ENCODE measurements at places on chromosomes 4 and X.

DNA sequence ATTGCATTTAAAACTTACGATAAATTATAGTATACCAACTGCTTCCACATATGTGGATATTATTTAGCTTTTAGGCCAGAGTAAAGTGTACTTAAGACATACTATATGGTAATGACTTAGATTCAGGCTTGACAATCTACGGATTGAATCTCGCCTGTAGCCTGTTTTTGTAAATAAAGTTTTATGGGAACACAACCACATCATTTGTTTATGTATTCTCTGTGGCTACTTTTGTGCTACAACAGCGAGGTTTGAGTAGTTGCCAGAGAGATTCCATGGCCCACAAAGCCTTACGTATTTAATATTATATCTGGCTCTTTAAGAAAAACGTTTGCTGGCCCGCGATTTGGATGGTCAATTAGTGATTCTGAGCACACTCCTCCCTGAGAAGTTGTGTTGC is 37.6 kb downstream of the HHIP start:
- DNase-seq = no peak

GRCh38 chr4:176320976-176321361 is 1.2 kb downstream of the SPCS3 start:
- DNase-seq = no peak

DNA sequence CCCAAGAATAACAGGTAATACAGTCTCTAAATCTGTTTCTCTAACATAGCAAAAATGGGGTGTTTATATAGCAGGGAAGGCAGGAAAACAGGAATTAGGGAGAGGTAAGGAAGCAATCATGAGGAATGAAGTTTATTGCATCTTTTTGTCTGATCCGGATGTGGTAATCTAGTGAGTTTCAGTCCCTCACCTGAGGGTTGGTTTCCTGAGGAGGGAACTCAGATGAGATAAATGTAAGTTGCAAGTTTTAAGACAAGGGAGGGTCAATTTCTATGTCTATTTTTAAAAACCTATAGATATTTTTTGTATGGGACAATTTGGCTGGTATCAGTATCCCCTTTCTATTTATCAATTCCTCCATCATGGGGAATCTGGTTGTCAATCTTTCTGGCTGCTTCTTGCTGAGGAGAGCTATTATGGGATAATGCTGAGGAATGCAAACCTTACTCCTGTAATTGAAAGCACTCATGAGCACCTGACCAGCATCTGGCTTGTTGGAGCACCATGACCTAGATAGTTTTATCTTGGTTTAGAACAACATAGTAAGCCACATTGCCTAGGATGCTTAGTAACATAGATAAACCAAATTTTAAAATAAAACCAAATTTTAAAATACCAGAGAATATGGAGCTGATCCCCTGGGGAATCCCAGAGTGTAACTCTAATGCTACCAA is 130.1 kb downstream of the ADAM29 start:
- no peak for DNase-seq

- DNase-seq = no peak
These were observed 26.9 kb upstream of the BBS12 start for GRCh38 chr4:122705547-122706117.

DNA sequence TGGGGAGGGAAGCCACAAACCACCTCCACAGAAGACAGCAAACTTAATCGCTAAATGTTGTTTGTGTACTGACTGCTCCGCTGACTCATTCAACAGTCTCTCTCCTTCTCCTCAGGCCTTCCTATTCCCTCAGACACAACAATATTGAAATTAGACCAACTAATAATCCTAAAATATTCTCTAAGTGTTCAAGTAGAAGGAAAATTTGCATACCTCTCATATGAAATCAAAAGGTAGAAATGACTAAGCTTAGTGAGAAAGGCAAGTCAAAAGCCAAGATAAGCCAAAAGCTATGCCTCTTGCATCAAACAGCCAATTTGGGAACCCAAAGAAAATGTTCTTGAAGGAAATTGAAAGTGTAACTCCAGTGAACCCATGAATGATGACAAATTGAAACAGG is 75.7 kb upstream of the ARHGAP24 start:
- peak; percentile 14 for DNase-seq

DNA sequence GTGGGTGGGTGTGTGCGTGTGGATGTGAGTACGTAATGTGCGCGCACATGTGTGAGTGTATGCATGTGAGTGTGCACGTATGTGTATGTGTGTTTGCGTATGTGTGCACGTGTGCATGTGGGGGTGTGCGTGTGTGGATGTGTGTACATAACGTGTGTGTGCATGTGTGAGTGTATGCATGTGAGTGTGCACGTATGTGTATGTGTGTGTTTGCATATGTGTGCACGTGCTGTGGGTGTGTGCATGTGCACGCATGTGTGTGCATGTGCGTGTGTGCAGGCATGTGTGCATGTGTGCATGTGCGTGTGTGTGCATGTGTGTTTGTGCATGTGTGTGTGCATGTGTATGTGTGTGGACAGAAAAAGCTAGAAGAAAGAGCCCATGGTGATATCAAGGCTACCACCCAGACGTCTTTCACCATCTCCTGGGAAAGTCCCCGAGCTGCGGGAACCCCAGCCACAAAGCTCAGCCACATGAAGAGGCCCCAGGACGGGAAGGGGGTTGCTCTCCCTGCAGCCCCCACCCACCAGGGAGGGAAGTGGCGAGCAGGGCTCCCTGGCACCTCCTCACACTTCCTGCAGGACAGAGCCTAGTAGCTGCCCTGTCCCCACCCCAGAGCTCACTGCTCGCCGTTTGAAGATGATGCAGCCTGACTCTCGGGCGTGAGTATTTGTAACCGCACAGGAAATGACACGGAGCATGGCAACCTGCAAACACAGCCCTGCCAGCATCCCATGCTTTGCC is 108.3 kb downstream of the DCTD start:
- DNase-seq = no peak

- DNase-seq = peak; percentile 10
These were observed 640 bp downstream of the PHF8 start for GRCh38 chrX:54043541-54044125.

DNA sequence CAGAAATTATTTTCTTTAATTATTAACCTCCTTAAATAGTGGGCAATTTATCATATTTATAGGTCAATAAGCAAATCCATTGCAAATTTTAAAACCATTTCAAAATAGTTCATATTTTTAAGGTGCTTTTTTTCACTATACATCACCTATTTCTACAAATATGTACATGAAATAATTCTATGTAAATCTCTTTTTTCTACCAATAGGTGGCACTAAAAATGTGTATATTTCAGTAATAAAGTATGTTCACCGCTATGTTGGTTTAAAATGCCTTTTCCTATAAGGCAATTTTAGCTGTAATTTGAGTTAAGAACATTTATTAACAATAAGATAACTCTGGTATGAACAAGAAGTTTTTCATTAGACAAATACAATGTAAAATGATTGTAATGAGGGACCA is 672.2 kb downstream of the KCTD8 start:
- peak; percentile 2 for DNase-seq

GRCh38 chrX:130869239-130869638 is 33.8 kb downstream of the ENOX2 start:
- DNase-seq = peak; percentile 43

- DNase-seq = no peak
These were observed 26.1 kb upstream of the TET2 start for GRCh38 chr4:105120626-105121025.

- no peak for DNase-seq
These were observed 104.7 kb upstream of the MID1 start for GRCh38 chrX:10725071-10725470.

DNA sequence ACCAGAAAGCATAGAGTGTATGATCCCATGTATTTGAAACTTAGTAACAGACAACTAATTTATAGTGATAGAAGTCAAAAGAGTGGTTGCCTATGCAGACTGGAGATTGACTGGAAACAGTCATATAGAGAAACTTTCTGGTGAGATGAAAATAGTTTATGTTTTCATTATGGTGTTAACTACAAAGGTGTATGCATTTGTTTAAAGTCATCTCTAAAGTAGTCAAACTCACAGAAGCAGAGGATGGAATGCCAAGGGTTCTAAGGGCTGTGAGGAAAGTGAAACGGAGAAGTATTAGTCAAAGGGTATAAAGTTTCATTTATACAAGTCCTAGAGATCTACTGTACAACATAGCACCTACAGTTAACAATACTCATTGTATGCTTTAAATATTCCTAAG is 45.8 kb downstream of the ENOX2 start:
- no peak for DNase-seq

DNA sequence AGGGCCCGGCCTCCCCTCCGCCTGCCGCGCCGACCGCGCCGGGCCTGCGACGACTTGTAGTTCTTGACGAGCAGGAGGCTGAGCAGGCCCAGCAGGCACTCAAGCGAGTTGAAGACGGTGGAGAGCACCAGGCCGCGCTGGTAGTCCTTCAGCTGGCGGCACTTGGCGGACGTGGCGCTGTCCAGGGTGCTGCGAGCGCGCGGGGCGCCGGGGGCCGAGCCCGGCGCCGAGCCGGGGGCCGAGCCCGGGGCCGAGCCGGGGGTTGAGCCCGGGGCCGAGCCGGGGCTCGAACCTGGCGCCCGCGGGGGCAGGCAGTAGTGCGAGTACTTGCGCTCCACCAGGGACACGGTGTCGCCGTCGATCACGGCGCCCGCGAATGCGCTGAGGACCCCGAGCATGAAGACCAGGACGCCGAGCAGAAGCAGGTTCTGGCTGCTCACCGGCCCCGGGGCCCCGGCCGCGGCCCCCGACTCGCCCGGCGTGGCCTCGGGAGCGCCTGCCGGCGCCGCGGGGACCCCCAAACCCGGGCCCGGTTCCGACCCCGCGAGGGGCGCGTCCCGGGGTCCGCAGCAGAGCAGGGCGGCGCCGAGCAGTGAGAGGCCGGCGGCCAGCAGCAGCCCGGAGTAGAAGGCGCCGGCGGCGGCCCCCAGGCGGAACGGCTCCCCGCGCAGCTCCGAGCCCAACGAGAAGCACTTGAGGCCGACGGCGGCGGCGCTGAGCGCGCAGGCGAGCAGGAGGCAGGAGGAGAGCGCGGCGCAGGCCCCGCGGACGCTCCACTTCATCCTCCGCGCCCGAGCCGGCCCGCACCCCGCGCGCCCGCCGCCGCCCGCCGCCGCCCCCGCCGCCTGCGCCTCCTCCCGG is 584 bp downstream of the TMEM271 start:
- DNase-seq = peak; percentile 47

DNA sequence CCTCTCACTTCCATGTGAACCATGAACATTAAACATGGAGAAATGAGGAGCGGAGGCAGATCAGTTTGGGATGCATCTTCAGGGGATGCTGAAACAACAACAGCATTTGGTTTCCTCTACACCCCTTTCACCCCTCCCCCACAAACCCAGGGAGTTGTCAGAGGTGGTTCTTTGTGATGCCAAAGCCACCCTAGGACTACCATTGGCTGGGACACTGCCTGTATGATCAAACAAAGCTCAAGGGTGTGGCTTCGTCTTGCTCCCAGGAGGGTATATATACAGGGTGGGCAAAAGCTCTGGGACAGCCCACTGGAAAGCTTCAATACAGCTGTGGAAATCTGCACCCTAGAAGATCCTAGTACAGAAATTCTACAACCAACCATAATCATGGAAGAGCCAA is at the start of gene SPANXN4:
Gene SPANXN4, plus strand, starts transcription at position 301 of the 400 bp plus-strand sequence. Its CDS starts 87 bp downstream, at position 388.
- no peak for DNase-seq

- DNase-seq = peak; percentile 6
These were observed 333.1 kb downstream of the IL1RAPL1 start for GRCh38 chrX:28920153-28920943.

GRCh38 chr4:182510836-182511235 is 267.6 kb downstream of the TENM3 start:
- DNase-seq = no peak

DNA sequence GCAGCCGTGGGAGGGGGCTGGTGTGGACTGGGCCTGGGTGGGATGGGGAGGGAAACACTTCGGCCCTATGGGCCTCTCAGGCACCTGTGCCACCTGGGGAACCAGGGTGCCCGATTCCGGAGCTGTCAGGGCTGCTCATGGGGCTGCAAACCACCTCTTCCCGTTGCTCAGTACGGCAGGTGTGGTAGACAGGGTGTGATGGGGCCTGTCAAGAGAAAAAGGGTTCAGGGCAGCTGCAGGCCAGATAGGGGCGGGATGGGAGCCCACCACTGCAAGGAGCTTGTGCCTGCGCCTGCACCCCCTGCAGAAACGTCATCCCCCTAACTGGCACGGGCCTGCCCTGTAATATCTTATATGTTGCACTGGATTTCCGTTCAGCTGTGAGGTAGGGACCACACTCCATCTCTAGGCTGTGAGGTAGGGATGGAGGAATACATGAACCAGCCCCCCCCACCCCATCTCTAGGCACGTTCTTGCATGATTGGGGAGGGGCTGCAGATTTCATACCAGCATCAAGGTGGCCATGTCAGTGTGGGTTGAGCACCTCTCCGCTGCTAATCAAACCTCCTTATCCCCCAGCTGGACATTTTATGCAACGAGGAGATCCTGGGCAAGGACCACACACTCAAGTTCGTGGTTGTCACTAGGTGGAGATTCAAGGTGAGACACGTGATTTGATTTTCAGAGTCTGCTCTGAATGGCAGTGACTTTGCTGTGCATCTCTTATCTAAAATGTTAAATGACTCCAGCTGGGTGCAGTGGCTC is 59.0 kb downstream of the PCGF3 start:
- no peak for DNase-seq

- peak; percentile 21 for DNase-seq
These were observed 32.8 kb upstream of the REST start for GRCh38 chr4:56874923-56875322.

All from fibroblast of upper back skin (primary cell).